ENCODE measurements at places on chromosomes 12 and 14.

- no peak for DNase-seq
These were observed 592.7 kb downstream of the ETNK1 start for GRCh38 chr12:23217667-23218066.

DNA sequence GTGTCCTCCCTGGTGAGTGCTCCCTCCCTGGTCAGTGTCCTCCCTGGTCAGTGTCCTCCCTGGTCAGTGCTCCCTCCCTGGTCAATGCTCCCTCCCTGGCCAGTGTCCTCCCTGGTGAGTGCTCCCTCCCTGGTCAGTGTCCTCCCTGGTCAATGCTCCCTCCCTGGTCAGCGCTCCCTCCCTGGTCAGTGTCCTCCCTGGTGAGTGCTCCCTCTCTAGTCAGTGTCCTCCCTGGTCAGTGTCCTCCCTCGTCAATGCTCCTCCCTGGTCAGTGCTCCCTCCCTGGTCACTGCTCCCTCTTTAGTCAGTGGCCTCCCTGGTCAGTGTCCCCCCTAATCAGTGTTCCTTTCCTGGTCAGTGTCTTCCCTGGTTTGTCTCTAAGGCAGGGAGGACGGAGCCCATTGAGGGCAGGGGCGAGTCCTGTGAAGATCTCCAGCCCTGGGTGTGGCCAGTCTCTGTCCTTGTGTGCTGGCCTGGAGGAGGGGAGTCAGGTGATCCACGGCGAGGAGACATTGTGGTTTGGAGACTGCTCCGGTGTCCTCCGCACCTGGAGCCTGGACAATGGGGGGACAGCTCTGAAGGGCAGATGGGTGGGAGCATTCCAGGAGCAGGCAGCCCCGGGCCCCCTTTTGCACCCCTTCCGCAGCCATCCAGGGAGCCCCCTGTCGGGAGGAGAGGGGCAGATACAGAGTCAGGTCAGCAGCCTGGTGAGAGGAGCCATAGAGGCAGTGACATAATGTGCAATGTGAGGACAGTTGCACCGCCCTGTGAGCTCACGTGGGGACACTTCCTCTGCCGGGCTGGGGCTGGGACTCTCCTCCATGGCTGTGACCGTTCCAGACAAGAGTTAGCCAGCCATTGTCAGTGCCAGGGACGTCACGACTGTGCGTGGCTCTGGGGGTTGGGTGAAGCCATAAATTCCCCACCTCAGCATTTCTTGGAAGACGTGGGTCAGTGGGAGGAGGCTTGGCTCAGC, 93.4 kb downstream of the ADGRD1 start:
- no peak for DNase-seq

DNA sequence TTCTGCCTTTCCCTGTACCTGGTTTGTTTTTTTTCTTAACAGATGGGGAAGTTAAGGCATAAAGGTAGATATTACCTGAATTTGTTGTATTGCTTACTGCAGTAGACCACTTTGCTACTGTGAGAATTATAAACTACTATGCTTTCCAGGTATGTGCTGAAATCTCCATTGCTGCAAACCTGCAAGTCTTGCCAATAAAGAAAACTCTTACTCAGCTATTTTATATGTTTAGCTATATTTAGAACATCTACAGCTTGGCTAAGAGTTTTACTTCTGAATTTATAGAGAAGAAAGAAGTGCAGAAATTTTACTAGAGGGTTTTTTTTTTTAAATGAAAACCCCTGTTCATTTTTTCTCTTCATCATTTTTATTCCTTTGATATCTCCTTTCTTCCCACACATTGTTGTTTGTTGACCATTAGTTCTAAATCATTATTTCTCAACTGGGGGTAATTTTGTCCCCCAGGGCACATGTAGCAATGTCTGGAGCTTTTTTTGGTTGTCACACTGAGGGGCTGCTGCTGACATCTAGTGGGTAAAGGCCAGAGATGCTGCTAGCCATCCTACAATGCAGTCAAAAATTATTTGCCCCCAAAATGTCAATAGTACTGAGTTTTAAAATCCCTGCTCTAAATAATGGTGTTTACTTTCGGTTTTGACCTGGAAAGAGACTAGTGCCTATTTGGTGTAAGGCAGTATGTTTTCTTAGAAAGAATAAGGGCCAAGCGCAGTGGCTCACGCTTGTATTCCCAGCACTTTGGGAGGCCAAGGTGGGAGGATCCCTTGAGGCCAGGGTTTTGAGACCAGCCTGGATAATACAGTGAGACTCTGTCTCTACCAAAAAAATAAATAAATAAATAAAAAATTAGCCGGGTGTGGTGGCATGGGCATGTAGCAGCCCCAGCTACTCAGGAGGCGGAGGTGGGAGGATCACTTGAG, 48.6 kb downstream of the PCNX1 start:
- DNase-seq = no peak

- no peak for DNase-seq
These were observed 18.4 kb downstream of the ZFYVE1 start for GRCh38 chr14:73008501-73008900.

GRCh38 chr14:59905188-59905587, 14.8 kb upstream of the LRRC9 start:
- no peak for DNase-seq

DNA sequence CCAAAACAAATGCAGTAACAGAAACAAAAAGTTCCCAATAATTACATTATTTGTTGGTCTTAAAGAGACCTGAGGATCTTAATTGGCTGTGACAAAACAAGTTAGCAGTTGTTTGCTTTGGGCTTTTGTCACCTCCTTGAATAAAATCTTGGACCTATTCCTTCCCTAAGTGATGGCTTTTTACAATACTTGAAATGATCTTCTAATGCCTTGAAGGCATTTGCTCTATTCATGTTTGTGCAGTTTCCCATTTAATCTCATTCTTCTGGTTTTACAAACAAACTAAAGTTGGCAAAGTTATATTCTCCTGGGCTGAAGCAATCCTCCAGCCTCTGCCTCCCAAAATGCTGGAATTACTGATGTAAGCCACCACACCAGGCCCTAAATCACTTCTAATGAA, 98.8 kb downstream of the OSBPL8 start:
- DNase-seq = no peak

DNA sequence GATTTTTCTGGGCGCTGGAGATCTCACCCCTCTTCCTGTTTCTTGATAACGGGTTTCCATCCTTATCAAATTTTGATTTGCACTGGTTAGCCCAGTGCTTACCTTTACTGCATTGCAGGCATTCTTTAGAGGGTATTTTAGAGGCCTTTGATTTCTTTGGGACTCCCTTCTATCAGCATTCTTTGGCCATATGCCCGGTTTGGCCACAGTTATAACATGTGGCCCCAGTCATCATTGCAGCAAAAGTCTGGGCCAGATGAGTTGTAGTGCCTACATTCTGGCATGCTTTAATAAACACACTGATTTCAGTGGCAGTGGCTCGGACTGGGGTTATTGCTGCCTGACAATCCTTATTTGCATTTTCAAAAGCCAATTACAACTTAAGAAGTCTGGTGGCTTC, 82.3 kb downstream of the KCNMB4 start:
- no peak for DNase-seq

- no peak for DNase-seq
These were observed 8.5 kb upstream of the SOCS2 start for GRCh38 chr12:93563807-93564538.

DNA sequence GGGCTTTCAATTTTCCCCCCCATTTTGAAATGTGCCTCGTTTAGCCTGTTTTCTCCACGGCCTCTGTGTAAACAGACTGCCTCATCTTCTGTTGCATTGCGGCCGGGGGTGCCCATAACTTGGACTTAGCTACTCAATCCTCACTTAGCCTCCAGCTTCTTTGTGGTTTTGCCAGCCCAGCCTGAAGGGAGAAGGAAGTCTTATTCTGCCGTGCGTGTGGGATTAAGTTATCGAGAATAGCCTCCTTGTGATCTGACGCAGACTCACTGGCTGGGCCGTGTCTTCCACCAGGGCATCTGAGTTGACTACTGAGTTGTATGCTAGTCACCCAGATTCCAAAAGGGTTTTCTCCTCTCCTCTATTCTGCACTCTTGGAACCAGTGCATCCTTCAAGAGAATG, 8.1 kb downstream of the PRKAB1 start:
- no peak for DNase-seq

DNA sequence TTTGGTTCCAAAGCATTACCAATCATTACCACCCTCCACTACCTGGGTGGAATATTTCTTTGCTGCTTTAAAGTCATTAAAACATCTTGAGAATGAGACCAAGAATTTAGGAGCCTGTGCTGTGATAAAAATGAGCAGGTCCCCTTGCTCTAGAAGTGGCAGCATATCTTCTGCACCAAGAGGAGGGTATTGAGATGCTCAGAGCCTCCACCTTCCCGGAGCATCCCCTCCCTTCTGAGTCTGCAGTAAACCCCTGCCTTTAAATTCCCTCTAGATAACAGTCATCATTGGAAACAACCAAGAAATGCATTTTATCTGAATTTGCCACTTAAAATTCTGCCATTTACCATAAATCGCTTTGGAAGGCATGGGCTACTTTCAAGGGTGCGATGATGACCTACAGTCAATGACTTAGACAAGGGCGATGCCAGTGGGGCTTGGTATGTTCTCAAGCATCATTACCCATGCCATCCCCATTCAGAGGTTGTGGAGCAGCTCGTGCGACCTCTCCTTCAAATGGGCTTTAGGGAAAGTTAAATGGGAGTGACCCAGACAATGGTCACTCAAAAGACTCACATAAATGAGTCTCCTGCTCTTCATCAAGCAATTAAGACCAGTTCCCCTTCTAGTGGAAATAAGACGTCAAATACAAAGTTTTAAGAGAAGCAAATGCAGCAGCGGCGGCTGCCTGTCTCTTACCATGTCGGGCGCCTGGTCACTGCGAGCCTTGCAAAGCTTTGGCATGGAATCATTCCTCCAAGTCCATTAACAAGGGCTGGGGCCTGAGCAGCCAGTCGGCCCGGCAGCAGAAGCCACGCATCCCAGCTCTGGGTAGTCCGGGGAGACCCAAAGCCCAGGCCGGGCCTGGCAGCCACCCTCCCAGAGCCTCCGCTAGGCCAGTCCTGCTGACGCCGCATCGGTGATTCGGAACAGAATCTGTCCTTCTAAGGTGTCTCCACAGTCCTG, 334.5 kb downstream of the TMEM121 start:
- DNase-seq = no peak

DNA sequence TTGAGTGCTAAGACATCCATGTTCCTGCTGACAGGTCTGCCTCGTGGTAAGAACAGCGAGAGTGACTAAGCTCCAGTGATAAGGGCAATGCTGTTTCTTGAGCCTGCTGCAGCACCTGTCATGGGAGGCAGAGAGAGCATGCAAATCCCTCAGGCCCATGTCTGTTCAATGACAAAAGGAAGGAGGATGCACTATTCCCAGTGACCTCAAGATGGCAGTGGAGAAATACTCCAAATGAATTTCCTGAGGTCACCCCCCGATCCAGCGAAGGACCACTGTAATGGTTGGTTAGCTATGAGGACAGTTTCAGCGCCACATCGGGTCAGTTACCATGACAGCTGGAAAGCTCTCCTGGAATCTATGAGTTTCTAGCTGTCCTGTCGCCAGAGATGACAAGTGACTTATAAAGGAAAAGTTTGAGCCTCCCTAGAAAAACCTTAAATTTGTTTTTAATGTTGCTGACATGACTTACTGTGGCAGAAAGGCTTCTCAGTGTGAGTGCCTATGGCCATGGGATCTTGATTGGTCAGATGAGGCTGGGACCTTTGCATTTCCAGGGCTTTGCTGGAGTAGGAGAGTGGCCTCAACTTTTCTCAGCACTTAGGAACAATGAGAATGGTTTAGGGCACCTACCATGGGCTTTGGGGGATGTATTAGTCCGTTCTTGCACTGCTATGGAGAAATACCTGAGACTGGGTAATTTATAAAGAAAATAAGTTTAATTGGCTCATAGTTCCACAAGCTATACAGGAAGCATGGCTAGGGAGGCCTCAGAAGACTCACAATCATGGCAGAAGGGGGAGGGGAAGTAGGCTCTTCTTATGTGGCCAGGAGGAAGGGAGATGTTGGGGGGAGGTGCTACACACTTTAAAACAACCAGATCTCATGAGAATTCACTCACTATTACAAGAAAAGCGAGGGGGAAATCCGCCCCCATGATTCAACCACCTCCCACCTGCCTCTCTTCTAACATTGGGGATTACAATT, 88.0 kb upstream of the TMEM260 start:
- DNase-seq = no peak

GRCh38 chr12:50222275-50222783, 55.2 kb upstream of the CERS5 start:
- no peak for DNase-seq

- no peak for DNase-seq
These were observed 77.6 kb upstream of the PRKD1 start for GRCh38 chr14:30005114-30005808.

DNA sequence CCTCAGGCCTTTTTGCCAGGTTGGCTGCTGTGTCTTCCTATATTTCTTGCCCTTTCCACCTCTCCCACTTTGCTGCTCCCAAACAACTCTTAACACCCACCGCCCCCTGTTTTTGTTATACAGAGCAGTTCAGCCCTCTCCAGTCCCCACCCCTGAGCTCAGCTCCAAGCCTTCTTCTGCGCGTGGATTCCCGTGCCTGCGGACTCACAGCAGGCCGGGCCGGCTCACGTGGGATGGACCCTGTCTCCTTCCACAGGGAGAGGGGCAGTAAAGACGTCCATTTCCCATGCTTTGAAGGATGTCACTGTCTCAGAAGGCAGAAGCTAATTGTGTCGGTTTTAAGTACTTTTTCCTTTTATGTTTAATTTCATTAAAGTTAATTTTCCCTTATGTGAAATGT, 139.4 kb downstream of the CACNA1C start:
- no peak for DNase-seq

- DNase-seq = no peak
These were observed 17.9 kb downstream of the SRGAP1 start for GRCh38 chr12:63862187-63862968.

DNA sequence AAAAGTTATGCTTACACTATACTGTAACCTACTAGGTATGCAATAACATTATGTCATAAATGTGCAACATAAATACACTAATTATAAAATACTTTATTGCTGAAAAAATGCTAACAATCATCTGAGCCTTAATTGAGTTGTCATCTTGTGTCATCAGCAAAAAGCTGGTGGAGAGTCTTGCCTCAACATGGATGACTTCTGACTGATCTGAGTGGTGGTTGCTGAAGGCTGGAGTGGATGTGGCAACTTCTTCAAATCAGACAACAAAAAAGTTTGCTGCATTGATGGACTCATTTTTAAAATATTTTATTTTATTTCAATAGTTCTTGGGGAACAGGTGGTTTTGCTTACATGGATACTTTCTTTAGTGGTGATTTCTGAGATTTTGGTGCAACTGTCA, 93.9 kb upstream of the AMN1 start:
- no peak for DNase-seq

DNA sequence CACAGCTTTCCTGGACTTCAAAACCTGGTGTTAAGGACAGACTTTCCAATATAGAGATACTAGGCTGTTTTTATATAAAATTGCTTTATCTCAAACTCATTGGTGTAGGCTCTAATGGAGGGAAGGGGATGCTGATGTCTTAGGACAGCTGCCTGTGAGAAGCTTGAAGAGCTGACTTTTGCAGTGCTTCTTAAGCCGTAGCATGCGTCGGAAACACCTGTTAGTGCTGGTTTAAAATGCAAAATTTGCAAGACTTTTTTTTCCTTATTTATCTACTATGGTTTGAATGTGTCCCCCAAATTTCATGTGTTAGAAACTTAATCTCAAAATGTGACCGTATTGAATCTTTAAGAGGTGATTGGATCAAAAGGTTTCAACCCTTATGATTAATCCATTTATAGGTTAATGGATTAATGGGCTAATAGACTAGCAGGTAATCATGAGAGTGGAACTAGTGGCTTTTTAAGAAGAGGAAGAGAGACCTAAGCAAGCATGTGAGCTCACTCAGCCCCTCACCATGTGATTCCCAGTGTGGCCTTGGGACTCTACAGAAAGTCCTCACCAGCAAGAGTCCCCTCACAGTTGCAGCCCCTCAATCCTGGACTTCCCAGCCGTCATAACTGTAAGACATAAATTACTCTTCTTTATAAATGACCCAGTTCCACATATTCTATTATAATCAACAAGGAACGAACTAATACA, 60.9 kb upstream of the FUT8 start:
- DNase-seq = no peak
